ENCODE measurements at places on chromosomes 4 and X.
A peak's percentile ranks its signal among the peaks of the same experiment; 100 is the strongest.

GRCh38 chr4:72893354-72894066 is 176.0 kb downstream of the COX18 start:
- DNase-seq: no peak

- no peak for DNase-seq
Observed at GRCh38 chrX:42229533-42229932, 306.2 kb upstream of the CASK start.

- no peak for DNase-seq
Observed at GRCh38 chrX:50805276-50805675, 8.7 kb downstream of the SHROOM4 start.

DNA sequence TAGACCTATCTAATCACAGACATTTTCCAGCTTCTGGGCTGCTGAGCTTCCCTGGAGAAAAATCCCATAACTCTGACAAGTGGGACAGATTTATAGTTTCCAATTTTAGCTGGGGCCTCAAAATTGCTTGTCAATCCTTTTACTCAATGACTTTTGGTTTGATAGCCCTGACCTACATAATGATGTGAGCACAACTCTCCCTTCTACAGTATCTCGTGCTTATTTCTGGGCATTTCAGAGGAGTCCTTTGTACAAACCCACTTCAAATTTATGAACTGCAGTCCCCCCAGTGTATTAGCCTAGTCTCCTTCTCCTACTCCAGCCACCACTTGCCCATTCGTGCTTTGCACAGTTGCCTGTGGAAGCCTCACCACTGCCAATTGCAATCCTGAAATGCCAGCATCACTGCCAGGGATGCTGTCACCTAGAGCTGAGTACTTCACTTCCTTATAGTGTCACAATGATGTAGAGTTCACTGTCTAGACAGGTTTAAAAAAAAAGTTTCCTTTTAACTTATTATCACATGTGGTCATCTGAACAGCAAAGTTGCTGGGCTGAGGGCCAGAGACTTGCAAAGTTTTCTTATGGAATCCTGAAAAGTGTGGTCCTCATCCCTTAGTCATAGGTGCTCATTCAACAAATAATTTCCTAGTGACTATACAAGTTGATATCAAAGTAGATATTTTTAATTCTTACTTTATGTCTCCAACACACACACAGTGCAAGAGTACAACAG is 21.2 kb downstream of the TRAM1L1 start:
- DNase-seq: no peak

DNA sequence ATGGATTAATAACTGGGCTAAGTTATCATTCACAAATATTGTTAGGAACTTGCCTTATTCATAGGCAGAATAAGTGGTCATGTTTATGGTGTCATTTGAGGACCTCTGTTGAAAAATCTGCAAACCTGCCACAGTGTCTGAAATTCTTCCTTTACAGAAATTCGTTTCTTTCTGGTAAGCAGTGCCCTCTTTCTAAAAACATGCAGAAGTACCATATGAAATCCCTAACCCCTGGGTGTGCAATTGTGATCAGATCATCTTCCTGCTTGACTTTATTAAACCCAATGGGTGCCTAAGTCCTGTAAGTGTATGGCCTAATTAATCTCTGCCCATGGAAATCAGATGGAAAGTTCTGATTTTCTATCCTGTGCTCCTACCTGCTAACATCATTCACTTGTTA is 4.4 kb upstream of the HTATSF1 start:
- DNase-seq: no peak

GRCh38 chr4:181939199-181939945 is 303.8 kb upstream of the TENM3 start:
- DNase-seq: no peak

DNA sequence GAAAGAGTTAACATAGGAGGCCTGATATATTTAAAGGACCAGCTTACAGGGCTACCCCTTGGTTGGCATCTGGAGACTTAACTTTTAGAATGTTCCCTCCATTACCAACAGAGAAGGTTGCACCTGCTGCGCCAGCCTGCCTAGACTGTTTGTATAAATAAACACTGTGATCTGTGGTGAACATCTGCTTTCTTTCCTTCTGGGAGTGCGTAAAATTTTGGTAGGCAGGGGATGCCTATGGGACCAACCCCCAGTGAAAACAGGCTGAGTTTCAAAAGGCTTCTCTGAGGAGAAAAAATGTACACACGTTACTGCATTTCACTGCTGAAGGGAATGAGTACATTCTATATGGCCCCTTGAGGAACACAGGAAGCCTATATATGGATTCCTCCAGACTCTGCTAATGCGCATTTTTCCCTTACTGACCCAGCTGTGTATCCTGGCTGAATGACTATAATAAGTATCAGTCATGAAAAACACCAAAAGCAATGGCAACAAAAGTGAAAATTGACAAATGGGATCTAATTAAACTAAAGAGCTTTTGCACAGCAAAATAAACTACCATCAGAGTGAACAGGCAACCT is 13.8 kb downstream of the CENPC start:
- DNase-seq: no peak

DNA sequence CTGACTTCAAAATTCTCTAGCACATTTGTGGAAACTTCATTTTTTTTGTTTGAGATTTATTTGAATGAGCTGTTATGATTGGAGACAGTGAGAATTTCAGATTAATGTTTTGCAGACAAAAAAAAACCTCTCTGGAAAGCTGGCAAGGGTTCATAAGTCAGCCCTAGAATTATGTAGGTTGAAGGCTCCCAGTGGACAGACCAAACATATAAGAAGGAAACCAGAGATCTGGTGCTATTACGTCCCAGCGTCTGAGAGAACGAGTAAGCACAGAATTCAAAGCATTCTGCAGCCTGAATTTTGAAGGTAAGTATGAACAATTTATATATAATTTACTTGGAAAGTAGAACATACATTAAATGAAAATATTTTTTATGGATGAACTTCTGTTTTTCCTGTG is at the start of gene AGTR2:
TSS of gene AGTR2 (plus strand) at position 234 of the 400 bp plus-strand sequence. CDS start 1,537 bp downstream, outside the sequence.
- no peak for DNase-seq

DNA sequence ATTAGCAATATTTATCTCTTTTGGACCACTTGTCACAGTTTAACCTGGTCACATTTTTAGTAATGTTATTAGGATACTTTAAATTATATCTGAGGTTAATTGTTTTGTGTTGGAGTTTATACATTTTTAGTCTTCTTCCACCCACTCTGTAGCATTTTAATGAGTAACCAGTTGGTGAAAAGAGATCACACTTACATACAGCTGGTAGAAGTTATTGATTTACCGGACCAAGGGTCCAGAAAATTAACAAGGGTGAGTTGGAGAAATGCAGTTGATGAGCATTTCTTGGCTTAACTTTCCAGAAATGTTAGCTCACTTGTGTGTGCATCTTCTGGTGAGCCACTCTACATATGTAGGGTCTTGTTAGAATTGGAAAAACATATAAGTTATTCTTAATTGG is 219.6 kb downstream of the GRXCR1 start:
- no peak for DNase-seq

- DNase-seq: no peak
Observed at GRCh38 chrX:41198410-41198809, 113.2 kb downstream of the USP9X start.

DNA sequence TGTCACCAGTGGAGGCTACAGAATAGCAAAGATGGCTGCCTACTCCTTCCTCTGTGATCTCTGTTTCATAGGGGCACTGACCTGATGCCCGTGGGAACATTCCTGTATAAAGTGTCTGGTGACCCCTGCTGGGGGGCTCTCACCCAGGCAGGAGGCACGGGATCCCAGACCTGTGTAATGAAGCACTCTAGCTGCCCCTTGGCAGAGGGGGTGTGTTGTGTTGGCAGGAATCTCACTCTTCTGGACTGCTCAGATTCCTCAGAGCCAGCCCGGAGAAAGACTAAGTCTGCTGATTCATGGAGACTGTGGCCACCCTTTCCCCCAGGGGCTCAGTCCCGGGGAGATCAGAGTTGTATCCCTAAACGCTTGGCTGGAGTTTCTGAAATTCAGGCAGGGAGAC is 648.3 kb downstream of the SPRY1 start:
- no peak for DNase-seq

DNA sequence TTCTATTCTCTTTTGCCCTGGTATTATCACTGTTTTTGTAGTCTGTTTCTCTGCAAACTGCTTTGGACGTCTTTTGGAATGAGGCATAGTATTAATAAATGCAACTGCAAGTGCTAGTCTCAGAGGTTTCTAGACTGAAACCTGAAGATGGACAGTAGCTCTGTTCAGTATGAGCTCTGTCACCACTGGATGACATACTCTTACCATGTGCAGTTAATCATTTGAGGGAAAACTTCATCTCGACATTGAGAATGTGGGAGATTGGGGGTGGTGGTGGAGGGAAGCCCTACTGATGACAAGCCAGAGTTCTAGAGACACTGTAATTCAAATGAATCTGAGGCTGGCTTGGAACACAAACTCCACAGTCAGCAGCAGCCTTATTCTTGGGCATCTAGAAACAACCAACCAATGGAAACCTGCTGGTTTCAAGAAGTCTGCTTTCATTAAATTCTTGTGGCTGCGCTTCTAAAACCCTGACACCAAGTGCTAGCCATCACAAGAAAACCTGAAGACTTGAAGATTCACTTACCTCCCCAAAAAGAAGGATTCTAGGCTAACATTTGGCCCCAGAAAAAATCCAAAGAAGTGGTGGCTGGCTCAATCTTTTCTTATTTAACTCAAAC is 161.7 kb downstream of the RASL11B start:
- no peak for DNase-seq

- no peak for DNase-seq
Observed at GRCh38 chr4:94068753-94069719, 138.6 kb upstream of the SMARCAD1 start.

DNA sequence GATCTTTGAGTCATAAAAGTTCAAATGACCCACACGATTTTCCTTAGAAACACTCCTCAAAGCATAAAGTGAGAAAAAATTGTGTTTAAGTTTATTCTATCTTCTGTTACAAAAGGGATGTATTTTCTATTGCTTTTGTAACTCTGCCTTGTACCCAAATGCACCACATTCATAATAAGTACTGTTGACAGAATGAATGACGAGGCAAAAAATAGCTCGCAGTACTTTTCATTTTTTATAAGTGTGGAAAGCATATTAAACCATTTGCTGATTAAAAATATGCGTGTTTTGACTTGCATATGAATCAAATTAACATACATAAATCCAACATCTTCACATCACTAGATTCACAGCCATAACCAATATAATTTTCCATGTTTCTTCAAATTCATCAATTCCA is 11.2 kb upstream of the TSPAN5 start:
- DNase-seq: no peak

- DNase-seq: no peak
Observed at GRCh38 chr4:22047793-22048192, 99.2 kb upstream of the KCNIP4 start.

- DNase-seq: no peak
Observed at GRCh38 chr4:9885958-9886357, 104.5 kb downstream of the DRD5 start.

DNA sequence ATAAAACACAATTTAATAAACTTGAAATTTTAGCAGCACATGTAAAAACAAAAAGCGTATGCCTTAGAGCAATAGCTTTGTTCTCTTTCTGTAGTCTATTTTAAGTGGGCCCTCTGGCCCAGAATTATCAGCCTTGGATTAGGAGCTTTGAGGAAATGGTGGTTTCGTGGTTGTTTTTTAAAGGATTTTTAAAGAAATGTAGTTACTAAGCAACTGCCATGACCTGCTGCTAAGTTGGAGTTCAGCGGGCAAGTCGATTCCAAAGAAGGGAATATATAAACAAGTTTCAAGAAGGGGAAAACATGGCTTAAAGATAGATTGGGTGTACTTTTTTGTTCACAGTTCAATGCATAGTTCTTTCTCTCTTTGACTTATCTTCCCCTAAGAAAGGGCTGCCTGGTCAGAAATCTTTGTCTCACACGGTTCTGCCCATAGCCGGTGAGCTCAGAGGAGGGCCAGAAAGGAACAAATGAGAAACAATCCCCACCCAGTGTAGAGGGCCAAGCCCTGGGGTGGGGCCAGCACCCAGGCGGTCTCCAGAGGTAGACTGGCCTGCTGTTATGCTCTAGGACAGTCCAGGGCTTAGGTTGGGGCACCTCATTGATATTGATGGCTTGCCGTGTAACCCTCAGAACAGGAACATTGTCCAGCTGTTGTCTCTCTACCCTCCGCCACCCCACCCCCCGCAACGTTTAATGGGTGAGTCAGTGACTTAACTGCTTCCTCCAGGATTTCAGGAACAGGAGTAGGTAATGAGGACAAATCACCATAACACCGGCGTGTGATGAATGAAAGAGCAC is 32.5 kb downstream of the DLG3 start:
- no peak for DNase-seq

- DNase-seq: no peak
Observed at GRCh38 chr4:75564023-75564422, 8.2 kb downstream of the ODAPH start.

DNA sequence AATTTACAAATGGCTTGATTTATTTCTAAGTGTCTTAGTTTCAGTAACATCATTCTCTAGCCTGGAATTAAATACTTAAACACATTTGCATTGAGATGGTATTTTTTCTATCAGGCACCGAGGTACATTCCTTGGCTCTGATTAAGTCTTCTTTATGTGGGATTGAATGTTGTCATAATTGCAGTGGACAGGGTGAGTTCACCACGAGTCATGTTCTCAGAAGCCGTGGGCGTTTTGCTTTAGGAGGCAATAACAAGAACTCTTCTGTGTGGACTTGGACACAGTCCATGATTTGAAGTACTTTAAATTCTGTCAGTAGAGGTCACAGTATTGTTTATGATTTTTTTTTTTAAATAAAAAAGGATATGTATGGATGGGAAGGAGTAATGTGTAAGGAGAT is 57.1 kb upstream of the EFHC2 start:
- DNase-seq: no peak

GRCh38 chr4:110049951-110050925 is 137.6 kb downstream of the EGF start:
- DNase-seq: peak; percentile 8

DNA sequence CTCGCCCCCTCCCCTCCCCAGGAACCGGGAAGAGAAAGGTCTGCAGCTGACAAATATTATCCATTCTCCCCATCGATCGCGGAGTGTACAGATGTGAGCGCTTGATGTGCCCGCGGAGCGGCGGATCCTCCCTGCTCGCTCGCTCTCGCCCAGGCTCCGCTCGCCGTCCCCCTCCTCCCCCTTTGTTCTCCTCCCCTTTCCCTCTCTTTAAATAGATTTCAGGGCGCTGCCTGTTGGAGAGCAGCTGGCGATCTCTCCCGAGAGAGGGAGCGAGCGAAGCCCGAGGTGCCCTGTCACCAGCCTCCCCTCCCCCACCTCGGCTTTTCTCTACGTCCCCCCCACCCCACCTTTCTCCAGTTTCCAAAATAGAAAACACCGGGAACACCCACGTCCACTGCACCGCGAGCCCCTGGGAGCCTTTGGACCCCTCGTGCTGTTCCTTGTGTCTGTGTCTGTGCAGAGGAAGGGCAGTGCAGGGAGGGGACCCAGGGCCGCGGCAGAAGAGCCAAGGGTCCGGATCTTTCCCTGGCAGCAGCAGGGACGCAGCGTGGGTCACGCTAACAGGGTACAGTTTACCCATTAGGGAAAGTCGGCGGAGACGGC is 56.6 kb upstream of the BCOR start:
- DNase-seq: no peak

DNA sequence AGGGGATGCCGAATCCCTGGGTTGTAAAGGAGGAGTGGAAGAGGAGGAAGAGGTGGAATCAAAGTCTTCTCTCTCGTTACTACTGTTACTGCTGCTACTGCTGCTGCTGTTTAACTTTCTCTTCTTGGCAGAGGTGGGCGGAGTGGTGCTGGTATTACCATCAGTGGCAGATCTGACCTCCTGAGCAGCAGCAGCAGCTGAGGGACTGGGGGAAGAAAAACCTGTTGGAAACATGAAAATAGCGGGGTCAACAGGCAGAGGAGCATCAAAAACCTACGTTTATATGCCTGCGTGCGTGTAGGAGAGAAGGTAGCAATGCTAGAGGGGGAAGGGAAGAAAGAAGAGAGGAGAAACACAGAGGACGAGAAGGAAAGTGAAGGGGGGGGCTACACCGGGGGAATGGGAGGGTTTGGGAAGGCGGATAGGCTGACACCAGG is 339 bp downstream of the CUL4B start:
- peak; percentile 27 for DNase-seq
